Stimulated activated CD4-positive, alpha-beta T cell treated with anti-CD3 and anti-CD28 coated beads, Interleukin-4, amount 100 ng/mL, for 1 hour (primary cell): ENCODE measurements at places on chromosomes 13 and 19.

GRCh38 chr19:2315818-2316353 lies 7.9 kb upstream of the LINGO3 start:
- no peak for DNase-seq

DNA sequence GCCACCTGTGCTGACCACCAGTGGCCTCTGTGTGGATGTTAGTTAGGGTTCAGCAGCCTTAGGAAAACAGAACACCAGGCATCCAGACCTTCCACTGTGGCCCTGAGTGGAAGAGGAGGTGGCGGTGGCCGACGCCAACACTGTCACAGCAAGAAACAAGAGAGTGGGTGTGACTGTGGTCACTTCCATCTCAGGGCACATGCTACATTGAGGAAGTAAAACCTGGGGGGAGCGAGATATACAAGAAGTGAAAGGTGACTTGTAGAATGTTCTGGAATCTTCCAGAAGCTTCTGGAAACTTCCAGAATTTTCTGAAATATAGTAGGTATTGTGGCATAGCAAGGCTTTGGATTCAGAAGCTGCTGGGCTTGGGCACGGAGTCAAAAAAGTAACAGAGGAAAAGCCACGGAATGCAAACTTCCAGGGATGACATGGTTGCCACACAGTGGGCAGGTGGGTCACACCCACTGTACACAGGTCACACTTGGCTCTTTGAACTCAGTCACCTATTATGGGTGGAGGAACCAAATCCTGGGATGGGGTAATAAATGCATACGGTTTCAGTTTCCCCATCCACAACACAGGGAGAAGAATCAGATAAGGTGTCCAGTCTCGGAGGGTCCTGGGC lies 24.3 kb downstream of the GNG7 start:
- DNase-seq: no peak

DNA sequence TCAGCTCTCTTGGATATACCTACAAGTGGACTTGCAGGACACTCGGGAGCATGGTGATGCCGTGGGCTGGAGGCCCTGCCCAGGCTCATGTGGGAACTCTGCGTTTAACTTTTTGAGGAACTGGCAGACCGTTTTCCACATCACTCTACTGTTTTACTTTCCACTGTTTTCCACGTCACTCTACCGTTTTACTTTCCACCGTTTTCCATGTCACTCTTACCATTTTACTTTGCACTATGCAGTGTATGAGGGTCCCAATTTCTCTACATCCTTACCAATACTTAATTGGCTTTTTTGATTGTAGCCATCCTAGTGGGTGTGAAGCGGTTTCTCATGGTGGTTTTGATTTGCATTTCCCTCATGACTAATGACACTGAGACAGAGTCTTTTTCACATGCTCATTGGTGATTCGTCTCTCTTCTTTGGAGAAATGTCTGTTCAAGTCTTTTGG lies 40.5 kb downstream of the GATAD2A start:
- DNase-seq: no peak

- no peak for DNase-seq
These were observed 5.9 kb upstream of the ARL11 start for GRCh38 chr13:49622174-49622946.

- no peak for DNase-seq
These were observed 6.5 kb upstream of the HSPH1 start for GRCh38 chr13:31168166-31168565.

GRCh38 chr13:26208287-26208686 lies 13.8 kb downstream of the RNF6 start:
- no peak for DNase-seq
